Activated CD8-positive, alpha-beta memory T cell treated with anti-CD3 and anti-CD28 coated beads, Interleukin-2, amount 50 U/mL, for 4 hours (primary cell): ENCODE measurements at places on chromosomes 16 and 17.

GRCh38 chr17:41821776-41822175 is 9.0 kb downstream of the FKBP10 start:
- no peak for DNase-seq

DNA sequence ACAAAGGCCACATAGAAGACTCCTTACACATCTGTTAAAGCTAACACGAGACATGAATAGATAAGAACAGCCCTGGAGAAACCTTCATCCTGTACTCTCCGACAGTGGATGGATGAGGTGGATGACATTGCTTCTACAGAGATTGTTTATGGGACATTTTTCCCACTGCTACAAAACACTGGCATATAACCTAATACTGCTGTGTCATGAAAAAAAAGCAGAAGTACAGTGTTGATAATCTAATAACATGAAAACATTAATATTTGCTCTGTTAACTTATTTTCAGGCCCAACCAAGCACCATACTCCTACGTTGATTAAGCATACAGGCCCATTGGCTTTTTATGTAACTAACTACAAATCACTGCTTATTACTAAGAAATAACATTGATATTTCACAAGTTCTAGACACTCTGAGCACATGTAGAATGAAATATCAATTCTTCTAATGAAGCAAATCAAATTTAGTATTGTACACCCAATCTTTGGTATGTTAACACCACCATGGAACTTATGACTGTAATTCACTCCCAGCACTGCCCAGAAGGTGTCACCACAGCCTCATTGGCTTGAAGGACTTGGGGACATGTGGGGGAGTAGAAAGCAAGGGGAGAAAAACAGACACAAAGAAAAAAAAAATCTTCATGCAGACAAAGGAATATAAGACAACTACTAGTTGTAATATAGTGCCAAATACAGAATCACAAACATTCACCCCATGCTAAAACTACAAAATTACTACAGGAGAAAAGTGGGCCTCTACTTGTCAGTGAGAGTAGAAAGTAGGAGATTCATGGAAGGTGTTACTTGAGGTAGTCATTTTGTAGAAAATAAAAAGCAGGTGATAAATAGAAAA is 330.0 kb upstream of the PMFBP1 start:
- DNase-seq: peak; percentile 16

GRCh38 chr16:27617665-27618064 is 67.7 kb downstream of the KATNIP start:
- no peak for DNase-seq

DNA sequence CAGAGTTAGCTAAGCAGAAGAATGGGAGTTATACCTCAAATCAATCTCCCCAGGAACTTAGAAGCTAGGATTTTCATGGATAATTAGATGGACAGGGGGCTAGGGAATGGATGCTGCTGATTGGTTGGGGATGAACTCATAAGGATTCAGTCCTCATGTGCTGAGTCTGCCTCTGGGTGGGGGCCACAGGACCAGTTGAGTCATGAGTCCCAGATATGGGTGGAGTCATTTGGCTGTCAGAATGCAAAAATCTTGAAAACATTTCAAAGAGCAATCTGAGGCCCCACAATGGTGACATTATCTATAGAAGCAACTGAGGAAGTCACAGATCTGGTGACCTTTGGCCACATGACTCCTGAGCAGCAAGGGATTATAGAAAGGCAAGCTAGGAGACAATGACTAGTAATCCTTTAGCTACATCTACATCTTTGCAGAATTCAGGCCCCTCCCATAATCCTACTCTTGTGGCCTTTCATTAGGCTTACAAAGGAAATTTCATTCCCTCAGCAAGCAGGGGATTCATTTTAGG is 82.6 kb upstream of the CCL2 start:
- no peak for DNase-seq

DNA sequence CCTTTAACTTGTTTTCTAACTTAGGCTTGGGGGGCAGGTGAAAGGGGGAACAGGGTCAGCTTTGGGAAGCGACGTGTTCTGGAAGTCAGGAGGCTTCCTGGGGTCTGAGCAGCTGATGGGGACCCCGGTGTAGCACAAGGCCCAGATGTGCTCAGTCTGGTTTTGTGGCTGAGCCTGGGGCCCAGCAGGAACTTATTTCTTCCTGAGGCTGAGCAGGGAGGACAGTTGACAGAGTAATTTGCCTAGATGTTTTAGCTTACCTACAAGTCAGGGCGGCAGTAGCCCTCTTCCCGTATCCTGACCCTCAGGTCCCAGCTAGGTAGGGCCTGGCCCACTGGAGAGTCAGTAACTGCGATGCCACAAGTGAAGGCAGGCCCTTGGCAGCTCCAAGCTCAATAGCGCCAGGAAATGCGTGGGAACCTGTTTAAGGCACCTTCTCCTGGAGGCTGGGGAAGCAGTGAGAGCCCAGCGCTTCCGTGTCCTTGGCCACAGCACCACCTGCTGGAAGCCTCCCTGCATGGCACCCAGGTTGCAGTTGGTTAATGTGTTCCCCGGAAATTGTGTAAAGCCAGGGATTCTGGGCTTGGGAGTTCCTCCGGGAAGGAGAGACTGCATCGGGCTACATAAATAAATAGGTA is 5.2 kb downstream of the CCR7 start:
- peak; percentile 84 for DNase-seq

DNA sequence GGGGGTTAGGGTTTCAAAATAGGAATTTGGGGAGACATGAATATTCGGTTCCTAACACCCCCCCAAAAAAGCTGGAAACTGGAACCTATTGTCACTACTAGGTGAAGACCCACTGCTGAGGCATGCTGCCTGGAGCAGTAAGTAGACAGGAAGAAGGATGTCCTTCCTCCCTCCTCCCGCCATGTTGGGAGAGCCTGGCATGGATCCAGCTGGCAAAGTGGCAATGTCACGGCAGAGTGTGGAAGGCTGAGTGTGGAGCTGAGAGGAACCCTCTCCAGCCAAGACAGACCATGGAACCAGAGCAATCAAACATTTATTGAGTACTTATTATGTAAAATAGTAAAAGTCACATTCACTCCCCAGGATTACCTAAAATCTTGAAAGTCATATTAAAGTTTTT is 49.0 kb downstream of the CCDC182 start:
- DNase-seq: no peak

DNA sequence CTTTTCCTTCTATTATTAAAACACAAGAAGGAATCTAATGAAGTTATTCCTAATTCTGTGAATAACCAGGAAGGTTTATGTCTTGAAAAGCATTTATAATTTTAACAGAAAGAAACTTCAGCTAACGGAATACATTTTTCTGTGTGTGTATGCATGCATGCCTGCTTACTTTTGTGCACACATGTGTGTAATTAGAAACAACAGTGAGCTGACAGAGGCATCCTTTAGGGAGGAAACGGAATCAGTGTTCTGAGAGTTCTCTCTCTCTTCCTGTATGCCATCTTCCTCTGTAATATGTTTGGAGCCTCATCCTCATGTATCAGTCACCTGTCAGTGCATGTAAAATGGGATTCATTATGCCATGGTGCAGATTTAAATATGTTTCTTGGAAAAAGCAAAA is 107.0 kb downstream of the MAP2K4 start:
- DNase-seq: no peak

GRCh38 chr17:71085238-71086033 is 916.1 kb downstream of the KCNJ2 start:
- DNase-seq: no peak

DNA sequence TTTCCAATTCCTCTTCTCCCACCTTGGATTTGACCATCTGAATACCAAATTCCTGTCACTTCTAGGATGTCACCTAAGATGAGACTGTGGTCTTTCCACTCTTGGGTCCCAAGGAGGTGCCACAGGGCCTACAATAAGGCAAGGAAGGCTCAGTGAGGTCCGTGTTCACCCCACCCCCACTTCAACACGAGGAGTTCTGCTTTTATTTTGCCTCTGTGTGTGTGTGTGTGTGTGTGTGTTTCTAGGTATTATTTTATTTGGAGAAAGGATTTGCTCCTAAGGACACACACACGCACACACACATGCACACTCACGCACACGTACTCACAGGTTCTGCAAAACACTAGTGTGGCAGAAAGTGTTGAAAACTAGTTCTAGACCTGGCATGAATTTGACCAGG is 24.5 kb upstream of the PHOSPHO1 start:
- no peak for DNase-seq

GRCh38 chr16:83842756-83843507 is 35.2 kb downstream of the HSBP1 start:
- DNase-seq: no peak

- no peak for DNase-seq
These were observed 885.5 kb downstream of the CDH11 start for GRCh38 chr16:64236316-64236715.

DNA sequence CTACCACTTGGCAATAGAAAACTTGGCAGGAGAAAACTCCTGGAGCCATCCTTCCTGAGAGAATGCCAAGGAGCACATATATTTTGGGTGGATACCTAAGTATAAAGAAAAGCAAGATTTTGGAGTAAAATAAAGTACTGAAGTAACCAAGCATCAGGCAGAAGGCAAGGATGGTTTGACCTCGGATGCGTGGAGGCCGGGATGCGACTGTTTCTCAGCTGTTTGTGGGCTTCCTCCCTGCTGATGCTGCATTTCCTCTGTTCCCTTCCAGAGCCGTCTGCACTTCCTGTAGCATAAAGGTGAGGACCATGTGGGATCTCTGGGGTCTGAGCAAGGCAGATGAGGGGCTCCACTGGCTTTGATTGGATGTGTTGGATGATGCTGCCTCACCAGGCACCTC is 5.5 kb upstream of the TCF25 start:
- DNase-seq: no peak

GRCh38 chr17:79836510-79836971 is 2.7 kb downstream of the CBX4 start:
- DNase-seq: no peak

- no peak for DNase-seq
These were observed 251.7 kb upstream of the SALL1 start for GRCh38 chr16:51402785-51403184.

DNA sequence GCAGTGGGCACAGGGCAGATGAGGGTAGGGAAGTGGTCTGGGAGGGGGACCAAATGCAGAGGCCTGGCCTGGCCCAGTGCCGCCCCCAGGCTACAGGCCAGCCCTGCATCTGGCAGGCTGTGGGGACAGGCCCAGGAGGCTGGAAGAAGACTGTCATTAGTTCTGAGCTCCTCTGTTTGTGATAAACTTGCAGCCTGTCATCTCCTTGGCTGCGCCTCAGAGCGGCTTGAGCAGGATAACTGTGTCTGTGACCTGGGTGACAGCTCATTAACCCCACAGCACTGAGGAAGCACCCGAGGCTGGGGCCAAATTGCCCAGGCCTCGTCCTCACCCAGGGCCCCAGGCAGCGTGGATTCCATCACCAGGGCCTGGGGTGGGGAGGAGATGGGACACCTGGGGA is 23.9 kb downstream of the ABCC3 start:
- no peak for DNase-seq

DNA sequence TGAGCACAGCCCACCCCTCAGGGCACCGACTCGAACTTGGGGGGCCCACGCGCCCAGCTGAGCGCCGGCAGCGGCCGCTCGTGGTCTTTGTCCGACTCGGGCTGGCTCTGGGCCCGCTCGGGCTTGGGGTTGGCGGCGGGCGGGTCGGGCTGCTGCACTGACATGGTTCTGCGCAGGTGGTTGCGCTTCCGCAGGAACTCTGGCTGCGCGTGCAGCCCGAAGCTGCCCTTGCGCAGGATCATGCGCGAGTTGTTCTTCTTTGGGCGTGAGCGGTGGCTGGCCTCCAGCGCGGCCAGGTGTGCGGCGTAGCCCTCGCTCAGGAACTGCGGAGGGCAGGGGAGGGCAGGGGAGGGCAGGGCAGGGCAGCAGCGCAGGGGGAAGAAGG is 11.1 kb downstream of the PIMREG start:
- peak; percentile 33 for DNase-seq

DNA sequence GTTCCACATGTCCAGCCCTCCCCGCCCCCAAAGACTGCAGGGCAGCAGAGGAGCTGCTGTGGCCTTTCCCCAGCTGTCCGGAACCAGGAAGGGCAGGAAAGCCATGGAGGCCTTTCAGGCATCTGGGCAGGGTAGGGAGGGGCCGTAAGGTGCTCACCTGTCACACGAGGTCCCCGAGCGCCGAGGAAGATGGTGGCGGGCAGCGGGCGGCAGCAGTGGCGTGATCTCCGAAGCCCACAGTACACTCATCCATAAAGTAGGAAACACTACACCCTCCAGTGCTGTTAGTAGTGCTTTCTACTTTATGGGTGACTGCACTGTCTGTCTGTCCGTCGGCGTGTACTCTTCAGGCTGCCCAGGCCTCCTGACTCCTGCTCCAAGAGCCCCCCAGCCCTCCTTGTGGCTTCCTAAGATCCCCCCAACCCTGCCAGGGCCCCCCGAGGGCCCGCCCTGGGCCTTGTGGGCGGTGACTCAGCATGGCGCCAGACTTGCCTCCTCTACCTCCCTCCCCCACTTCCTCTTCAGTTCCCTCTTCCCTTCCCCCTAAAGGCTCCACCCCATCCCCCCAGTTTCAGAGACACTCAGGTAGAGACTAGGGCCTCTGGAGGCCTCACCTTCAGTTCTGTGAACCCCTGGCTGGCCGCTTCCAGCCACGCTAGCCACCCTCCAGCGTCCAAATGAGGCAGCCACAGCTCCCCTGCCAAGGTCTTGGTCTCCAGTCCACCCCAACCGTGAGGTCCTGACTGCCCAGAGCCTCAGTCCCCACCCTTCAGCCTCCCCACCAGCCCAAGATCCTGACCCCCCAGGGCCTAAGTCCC is 2.6 kb upstream of the TSPOAP1 start:
- DNase-seq: peak; percentile 85

DNA sequence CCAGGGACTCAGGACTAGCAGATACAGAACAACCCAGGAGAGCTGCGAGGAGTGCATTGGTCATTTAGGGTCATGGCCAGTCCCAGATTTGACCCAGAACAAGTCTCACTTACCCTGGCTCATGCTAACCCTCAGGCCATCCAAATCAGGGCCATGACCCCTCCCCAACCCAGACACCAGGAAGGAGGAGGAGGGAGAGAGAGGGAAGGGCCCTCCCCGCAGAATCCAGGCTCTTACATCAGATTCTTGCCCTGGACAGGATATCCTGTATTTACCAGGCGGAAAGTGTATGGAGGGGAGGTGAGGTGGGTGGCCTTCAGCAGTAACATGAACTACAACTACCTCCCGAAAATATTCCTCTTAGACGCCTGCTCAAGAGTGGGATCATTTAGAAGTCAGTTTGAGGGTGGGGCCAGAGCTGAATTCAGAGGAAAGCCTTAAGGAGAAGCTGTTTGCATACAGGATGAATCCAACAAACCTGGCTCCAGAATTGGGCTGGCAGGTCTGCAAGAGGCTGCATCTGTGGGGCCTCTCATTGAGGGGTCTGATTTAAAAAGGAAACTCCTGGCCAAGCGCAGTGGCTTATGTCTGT is 2.1 kb downstream of the VAT1 start:
- DNase-seq: no peak

GRCh38 chr17:56725144-56725543 is 108.6 kb downstream of the C17orf67 start:
- no peak for DNase-seq

DNA sequence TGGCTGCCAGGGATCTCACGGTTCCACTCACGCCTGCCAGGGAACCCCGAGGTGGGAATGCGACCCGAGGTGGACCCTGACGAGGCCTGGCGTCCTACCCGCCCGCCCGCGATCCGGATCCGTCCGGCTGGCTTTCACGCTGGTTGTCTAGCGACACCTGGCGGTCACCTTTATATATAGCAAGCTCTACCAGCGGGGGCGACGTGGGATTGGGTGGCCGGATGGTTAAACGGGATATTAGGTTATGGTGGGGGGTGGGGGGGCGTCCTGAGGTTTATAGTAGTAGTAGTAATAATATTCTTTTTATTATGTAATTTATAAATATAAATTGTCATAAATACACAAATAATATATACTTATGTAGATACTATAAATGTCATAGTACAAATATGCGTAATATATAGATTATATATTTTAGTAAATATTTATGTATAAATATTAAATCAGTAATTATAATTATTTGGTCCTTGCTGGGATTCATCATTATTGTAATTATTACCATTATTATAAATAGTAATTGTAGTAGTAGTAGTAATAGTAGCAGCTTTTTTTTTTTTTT is 136.9 kb downstream of the KCNJ12 start:
- peak; percentile 76 for DNase-seq
